ENCODE measurements at places on chromosomes 2 and 18.
A peak's percentile ranks its signal among the peaks of the same experiment; 100 is the strongest.

- DNase-seq: no peak
These were observed 22.6 kb downstream of the ACSL3 start for GRCh38 chr2:222883420-222883819.

DNA sequence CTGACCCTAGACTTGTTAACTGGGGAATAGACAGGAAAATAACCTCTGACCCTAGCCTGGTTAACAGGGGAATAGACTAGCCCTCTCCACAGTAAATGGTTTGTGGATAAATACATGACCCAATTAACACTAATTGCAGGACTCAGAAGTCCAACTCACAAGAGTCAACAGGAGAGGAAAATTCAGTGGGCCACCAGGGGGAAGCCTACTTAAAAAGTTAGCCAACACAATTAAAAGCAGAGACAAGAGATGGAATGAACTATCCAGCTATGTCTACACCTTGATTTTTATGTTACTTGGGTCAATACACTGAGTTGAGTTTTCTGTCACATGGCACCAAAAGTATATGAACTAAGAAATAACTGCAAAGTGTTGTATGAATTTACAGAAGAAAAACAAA lies 158.8 kb upstream of the SLC39A10 start:
- peak; percentile 26 for DNase-seq

GRCh38 chr2:169089182-169089581 lies 19.8 kb downstream of the DHRS9 start:
- DNase-seq: no peak

DNA sequence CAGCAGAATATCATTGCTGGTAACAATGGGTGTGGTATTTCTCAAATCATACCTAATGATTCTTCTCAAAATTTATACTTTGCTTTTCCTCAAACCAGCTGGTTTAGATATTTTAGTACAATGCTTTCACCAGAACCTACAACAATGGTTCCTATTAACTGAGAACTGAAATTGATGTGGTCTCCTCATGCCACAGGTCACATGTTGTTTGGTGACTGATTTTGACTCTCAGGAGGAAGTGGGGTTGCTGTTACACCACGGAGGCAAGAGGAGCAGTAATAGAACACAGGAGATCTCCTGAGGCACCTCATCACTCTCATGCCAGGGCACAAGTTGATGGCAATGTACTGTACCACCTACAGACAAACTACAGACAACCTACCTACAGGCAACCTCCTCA lies 3.0 kb upstream of the CEP68 start:
- DNase-seq: no peak

GRCh38 chr2:100339823-100340222 lies 17.5 kb upstream of the LONRF2 start:
- DNase-seq: no peak

GRCh38 chr2:230934231-230935129 lies 9.4 kb upstream of the GPR55 start:
- DNase-seq: no peak

GRCh38 chr18:24868311-24868710 lies 407.9 kb downstream of the HRH4 start:
- DNase-seq: no peak

DNA sequence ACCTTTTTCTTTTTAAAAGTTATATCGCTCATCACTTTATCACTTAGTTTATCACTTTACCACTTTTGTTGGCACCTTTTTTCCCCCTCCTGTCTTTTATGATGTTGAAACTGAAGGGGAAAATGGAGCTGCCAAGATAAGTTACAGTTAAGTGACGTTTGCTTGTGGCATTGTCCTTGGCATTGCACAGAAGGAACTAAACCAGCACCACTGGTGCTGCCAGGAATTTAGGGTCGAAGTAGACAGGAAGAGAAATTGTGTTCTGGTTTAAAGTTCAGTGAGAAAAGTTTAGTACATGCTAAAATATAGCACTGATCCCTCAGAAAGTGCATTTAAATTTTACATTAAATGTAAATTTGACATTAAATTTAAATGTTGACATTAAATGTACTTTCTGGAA lies 49.9 kb downstream of the MYO1B start:
- no peak for DNase-seq

DNA sequence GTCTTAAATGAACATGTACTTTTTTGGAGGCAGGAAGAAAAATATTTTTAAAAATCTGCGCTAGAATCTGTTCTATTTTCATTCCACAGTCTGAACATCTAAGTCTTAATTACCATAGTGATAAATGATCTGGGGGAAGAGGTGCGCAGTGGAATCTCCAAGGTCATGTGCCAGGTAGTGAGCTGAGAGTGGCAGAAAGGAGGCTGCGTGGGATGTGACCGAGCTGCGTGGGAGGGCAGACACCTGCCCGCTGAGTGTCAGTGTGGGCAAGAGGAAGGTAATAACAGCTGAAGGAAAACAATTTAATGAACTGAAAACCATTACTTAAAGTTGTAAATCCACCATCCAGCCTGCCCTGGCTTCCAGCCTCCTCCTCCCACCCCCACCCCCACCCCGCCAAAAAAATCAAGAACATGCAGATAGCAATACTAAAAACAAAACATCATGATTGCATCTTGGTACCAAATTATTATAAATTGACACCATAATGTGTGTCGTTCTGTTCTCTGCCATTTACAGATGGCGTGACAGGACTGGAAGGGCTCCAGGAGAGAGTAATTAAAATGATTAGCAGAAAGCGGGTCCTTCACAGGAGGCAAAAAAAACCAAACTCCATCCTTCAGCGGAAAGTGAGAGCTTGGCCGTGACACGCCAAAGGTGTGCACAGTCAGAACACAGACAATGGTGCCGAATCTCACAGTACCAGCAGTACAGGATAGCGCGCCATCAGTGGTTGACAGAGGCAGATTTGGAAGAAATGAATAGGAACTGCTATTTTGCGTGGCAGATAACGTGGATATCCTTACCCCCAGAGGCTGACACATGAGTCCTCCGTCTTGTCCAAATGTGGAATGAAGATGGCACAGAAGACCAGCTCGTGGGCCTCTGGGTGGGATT lies 11.4 kb upstream of the DTNB start:
- no peak for DNase-seq

- DNase-seq: no peak
These were observed 5.6 kb downstream of the RAB12 start for GRCh38 chr18:8614875-8615274.

DNA sequence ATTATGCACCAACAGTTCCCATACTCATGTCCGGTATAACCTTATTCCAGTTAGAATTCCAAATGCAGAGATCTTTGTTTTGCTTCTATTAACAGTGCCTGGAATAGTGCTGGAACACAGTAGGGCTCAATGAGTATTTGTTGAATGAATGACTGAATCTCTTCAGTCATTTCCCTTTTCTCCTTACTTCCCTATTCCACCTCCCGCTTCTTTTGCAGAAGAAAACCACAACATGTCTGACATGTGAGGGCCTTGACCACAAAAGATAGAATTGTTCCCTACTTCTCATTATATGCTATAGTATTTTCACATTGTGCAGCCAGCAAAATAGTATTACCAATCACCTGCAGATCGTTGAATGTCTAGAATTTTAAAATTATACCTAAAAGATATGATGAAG lies 19.5 kb upstream of the HNRNPLL start:
- DNase-seq: no peak

DNA sequence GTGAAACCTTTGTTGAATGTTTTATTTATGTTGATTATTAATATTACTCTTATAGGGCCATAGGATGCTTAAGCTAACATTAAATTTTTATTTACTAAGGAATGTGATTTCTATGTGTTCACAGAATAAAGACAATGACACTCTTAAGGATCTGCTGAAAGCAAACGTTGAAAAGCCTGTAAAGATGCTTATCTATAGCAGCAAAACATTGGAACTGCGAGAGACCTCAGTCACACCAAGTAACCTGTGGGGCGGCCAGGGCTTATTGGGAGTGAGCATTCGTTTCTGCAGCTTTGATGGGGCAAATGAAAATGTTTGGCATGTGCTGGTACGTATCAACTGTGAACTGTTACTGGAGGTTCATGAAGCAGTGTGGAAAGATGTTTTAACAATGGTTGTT lies 20.4 kb downstream of the GORASP2 start:
- no peak for DNase-seq

- no peak for DNase-seq
These were observed 31.9 kb upstream of the TFPI start for GRCh38 chr2:187586011-187586641.

DNA sequence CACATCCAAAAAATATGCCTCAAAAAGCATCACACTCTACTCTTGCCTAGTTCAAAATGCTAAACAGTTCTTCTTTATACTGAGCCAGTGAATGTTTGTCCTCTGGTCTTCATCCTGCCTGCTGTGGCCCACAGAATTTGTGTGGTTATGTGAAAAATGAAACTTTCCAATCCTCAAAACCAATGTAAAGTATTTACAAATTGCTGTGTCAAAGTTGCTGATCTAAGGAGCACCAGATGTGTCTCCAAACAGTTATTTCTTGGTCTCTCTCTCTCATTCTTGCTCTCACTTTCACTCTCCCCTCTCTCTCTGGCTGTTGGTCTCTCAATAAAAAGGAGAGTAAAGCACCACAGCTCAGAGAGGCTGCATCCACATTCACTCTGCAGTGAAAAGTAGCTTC lies 23.0 kb downstream of the EPHA4 start:
- DNase-seq: no peak

- DNase-seq: no peak
These were observed 40.0 kb upstream of the FRZB start for GRCh38 chr2:182906454-182906853.

- DNase-seq: no peak
These were observed 33.5 kb upstream of the SPRED2 start for GRCh38 chr2:65465857-65466256.

DNA sequence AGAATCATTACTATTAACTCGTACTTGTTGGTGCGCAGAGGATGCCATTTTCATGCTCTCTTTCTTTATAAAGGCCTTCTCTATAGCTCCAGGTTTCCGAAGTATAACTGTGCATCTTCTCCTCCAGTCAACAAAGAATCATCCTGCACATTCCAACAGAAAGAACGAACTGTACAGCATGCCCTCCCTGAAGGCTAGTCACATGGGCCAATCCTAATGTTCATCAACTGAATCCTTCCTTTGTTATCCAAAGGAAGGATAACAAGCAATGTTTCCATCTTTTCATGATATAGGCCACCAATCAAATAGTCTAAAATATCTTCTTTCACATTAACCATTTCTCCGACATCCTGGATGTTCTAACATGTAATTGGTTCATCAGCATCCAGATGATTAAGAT lies 66.9 kb upstream of the LDLRAD4 start:
- DNase-seq: no peak

DNA sequence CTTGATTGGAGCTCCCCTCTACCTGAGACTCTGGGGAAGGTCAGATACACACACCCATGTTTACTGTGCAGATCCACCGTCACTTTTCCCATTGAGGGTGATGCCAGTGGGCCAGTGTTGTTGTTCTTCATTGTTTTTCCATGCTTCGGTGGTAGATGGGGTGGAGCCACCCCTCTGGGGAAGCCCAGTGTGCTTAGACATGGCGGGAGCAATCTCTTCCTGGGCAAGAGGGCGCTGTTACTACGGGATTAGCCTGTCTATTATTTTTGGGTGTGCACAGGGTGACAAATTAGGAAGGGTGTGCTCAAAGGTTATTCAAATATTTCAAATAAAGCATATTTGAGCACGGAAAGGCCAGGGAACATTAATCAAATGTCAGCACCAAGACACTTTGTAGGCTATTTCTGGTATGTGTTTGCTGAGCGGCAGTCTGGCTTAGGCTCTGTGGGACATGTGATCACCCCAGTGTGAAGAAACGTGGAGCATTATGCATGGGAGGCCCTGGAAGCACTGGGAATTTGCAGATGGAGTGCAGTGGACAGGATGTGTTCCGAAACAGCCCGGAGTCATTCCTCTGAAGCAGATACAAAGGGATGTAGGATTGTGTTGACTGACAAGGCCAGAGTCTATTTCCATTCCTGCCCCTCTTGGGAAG lies 34.8 kb upstream of the SMIM21 start:
- no peak for DNase-seq

GRCh38 chr2:144146076-144146475 lies 373.8 kb downstream of the ZEB2 start:
- DNase-seq: no peak

- DNase-seq: no peak
These were observed 120.0 kb upstream of the SLC35G4 start for GRCh38 chr18:11489266-11489899.

All from activated T-helper 1 cell treated with anti-CD3 and anti-CD28 coated beads, Interleukin-2, amount 50 U/mL, for 16 hours (primary cell).